Activated T-helper 2 cell treated with anti-CD3 and anti-CD28 coated beads, Interferon-gamma antibody, Interleukin-2, Interleukin-4, amounts not matched to agents 10 μg/mL and 5 μg/mL and 100 μg/mL, durations not matched to agents 14 hours and 24 hours and 36 hours (primary cell): ENCODE measurements at places on chromosomes 2 and 18. TPM values are rescaled to one million over a fixed set of nuclear protein-coding genes. Genes with fewer than 3 reads are reported as not detected.

DNA sequence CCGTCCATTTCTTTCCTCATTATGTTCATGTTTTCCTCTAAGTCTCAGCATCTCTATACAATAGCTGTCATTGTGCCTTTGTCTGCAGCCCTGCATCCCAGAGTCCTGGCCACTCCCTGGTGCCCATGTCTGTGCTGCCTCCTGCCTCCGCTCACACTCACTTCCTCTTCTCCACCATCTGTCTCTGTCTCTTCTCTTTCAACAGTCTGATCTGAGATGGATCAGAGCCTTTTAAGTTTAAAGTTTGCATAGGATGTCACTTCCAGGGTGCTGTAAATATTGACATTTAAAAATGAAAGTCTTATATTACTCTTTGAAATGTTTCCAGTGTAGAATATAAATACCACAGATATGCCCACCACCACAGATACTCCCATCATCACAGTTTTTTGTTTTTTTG lies 42.7 kb downstream of the UBE2F start:
- H3K27me3 ChIP-seq: no peaks in the 10 kb centered on the region
- no peak for DNase-seq
- peaks cover 78% of the 10 kb centered on the region for H3K36me3 ChIP-seq
- H3K4me3 ChIP-seq: peak overlapping the region; percentile 78

DNA sequence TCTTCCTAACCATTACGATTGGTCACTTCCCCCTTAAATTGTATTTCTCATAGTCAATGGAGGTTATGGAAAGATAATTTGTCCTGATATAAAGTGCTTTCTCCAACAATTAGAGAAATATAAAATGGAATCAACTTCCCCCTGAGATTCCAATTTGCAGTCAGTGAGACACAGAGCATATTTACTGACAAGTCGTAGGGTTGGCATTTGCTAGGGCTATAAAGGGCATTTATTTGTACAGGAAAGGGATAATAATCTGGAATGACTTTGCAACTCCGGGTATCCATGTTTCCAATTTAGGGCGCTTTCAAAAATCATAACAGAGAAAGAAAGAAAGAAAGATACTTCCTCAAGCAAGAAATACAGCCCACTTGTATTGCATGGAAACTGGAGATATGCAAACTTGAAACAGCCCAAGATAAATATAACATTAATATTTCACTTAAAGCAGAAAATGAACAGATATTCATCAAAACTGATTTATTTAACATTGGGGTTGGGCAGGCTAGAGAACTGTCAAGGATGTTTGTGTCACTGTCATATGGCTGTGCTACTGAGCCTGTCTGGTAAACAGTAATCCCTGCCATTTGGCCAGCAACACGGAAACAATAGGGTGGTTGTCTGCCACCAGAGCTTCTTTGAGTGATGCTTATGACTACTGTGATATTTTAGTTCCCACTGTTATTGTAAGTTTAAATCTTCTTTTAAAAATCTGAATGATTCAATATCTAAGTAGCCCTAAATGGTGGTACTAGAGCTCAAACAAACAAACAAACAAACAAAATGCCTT lies 621.8 kb downstream of the LRP1B start:
- no peak overlapping the region for H3K4me3 ChIP-seq
- H3K27me3 ChIP-seq: no peaks in the 10 kb centered on the region
- no peak for DNase-seq
- no peaks in the 10 kb centered on the region for H3K4me1 ChIP-seq

DNA sequence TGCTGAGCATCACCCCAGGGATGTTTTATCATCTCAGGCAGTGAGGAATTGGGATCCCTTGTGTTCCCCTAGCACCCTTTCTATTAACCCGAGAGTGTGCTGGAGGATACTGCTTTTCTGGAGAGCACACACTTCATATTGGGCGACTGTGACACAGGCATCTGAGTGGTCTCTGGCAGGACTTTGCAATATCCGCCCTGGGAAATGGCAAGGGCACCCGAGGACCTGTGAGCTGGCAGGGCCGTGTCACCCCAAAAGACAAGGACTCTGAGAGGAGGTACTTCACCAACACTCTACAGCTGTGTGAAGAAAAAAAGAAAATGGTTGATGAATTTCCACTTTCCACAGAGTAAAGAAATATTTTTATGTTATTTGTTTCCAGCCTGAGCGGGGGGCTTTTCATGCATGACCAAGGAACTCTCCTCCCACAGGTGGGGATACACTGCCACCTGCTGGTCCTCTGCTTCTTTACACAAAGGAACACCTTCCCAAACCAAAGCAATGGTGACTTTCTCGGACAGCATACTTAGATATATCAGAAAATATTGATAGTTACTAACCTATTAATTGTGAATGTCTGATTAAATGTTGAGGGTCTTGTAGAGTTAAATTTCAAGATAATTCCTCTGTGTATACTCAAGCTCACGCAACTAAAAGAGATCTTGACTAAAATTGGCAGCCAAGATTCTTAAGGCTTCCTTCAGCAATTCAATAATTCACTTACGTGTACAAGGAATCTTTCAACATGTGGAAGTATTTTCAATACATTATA lies 45.9 kb upstream of the REG3G start:
- no peak overlapping the region for H3K27ac ChIP-seq
- no peaks in the 10 kb centered on the region for H3K4me1 ChIP-seq
- H3K27me3 ChIP-seq: no peaks in the 10 kb centered on the region
- peak; percentile 8 for DNase-seq
- H3K4me3 ChIP-seq: no peak overlapping the region

GRCh38 chr2:121260370-121261154 lies 24.4 kb downstream of the TFCP2L1 start:
- no peak overlapping the region for H3K4me3 ChIP-seq
- DNase-seq: no peak
- no peaks in the 10 kb centered on the region for H3K36me3 ChIP-seq
- H3K27ac ChIP-seq: no peak overlapping the region

- no peak overlapping the region for H3K27ac ChIP-seq
- peaks cover 58% of the 10 kb centered on the region for H3K4me1 ChIP-seq
- peaks cover 79% of the 10 kb centered on the region for H3K36me3 ChIP-seq
- no peak for DNase-seq
- H3K4me3 ChIP-seq: peak overlapping the region; percentile 86
Measured at GRCh38 chr2:73987948-73988700, 3.4 kb downstream of the TET3 start.

DNA sequence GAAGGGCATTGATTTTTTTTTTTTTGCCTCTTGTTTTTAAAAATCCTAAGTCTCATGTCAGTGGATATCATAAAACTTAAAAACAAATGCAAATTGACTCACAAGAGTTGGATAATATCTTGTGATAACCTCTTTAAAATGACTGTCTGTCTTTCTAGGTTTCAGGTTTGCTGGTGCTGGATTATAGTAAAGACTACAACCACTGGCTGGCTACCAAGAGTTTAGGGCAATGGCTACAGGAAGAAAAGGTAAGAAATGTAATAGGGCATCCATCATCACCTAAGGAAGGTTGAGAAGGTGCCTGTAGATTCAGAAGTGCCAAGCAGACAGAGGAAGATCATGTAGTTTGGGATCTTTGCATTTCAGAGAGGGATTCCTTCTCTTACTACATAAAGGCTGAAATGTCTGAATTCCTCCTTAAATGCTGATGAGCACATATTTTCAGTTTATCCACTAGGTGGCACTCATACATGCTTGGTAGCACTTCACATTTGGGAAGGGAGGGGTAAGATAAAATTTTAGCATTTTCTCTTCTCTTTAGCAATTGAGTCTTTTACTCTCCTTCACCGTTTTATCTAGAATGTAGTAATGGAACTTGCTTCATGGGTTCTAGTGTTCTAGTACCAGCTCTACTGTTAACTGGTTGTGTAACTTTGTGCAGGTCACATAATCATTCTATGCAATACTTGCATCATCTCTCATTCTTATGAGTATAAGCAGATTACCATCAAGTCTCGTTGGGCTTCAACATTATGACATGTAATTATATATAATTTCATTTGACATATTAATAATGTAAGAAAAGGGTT lies 21.1 kb downstream of the CPS1 start:
- H3K27ac ChIP-seq: no peak overlapping the region
- H3K27me3 ChIP-seq: no peaks in the 10 kb centered on the region
- no peak overlapping the region for H3K4me3 ChIP-seq
- no peaks in the 10 kb centered on the region for H3K4me1 ChIP-seq
- no peak for DNase-seq

- peaks cover 2% of the 10 kb centered on the region for H3K36me3 ChIP-seq
- H3K4me3 ChIP-seq: no peak overlapping the region
- H3K4me1 ChIP-seq: peaks cover 34% of the 10 kb centered on the region
- no peak for DNase-seq
- no peak overlapping the region for H3K27ac ChIP-seq
Measured at GRCh38 chr2:37868866-37869265, 56.2 kb upstream of the RMDN2 start.

GRCh38 chr2:238653431-238654109 lies 194.3 kb upstream of the TWIST2 start:
- DNase-seq: no peak
- no peaks in the 10 kb centered on the region for H3K36me3 ChIP-seq
- no peak overlapping the region for H3K4me3 ChIP-seq

GRCh38 chr2:237509151-237509550 lies 22.1 kb downstream of the MLPH start:
- no peaks in the 10 kb centered on the region for H3K4me1 ChIP-seq
- H3K36me3 ChIP-seq: no peaks in the 10 kb centered on the region

- no peaks in the 10 kb centered on the region for H3K27me3 ChIP-seq
- no peak overlapping the region for H3K4me3 ChIP-seq
- no peaks in the 10 kb centered on the region for H3K4me1 ChIP-seq
- DNase-seq: no peak
- H3K27ac ChIP-seq: no peak overlapping the region
Measured at GRCh38 chr2:198546122-198546521, 741.7 kb downstream of the PLCL1 start.

- no peaks in the 10 kb centered on the region for H3K4me1 ChIP-seq
- H3K36me3 ChIP-seq: peaks cover 40% of the 10 kb centered on the region
Measured at GRCh38 chr2:74373221-74373676, 6.9 kb downstream of the DCTN1 start.

DNA sequence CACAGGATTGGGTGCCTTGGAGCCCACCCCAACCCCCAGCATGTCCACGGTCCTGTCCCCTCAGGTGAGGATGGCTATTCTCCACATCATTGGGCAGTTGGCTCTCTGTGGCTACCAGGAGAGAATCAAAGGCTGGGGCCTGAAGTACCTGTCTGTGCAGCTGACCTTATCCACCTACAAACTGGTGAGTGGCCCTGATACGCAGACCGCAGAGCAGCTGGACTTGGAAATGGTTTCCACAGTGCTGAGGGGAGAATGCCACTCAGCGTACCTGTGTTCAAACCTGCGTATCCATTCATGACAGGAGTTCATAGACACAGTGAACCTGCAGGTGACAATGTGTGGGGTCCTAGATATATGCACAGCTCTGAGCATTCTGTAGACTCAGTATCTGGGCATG lies 21.6 kb downstream of the MROH2A start:
- no peaks in the 10 kb centered on the region for H3K36me3 ChIP-seq
- no peaks in the 10 kb centered on the region for H3K27me3 ChIP-seq
- no peak overlapping the region for H3K4me3 ChIP-seq
- H3K27ac ChIP-seq: no peak overlapping the region

- DNase-seq: no peak
- H3K4me3 ChIP-seq: no peak overlapping the region
- H3K27ac ChIP-seq: no peak overlapping the region
- H3K27me3 ChIP-seq: no peaks in the 10 kb centered on the region
- H3K4me1 ChIP-seq: peaks cover 61% of the 10 kb centered on the region
- peaks cover 76% of the 10 kb centered on the region for H3K36me3 ChIP-seq
Measured at GRCh38 chr18:62369129-62369644, 44.1 kb downstream of the TNFRSF11A start.

DNA sequence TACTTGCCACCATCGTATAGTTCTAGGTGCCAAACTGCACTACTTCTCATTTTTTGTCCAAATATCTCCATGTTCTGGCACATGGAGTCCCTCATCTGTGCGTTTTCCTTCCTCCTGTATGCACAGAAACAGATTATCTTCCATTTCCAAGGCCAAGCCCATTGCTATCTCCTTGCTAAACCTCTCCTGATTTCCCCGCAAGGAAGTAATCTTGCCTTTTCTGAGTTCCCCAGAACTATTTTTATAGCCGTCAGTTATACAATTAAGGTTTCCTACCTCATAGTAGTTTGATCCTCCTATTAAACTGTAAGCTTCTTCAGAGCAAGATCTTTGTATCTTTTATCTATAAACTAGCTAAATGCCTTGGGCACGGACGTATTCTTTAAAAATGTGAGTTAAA lies 7.2 kb downstream of the DSG2 start:
- H3K36me3 ChIP-seq: no peaks in the 10 kb centered on the region
- H3K4me3 ChIP-seq: no peak overlapping the region
- DNase-seq: no peak

GRCh38 chr2:39660612-39661236 lies 5.0 kb upstream of the TMEM178A start:
- H3K36me3 ChIP-seq: no peaks in the 10 kb centered on the region
- H3K4me1 ChIP-seq: peaks cover 2% of the 10 kb centered on the region
- H3K4me3 ChIP-seq: no peak overlapping the region
- DNase-seq: no peak
- no peak overlapping the region for H3K27ac ChIP-seq

DNA sequence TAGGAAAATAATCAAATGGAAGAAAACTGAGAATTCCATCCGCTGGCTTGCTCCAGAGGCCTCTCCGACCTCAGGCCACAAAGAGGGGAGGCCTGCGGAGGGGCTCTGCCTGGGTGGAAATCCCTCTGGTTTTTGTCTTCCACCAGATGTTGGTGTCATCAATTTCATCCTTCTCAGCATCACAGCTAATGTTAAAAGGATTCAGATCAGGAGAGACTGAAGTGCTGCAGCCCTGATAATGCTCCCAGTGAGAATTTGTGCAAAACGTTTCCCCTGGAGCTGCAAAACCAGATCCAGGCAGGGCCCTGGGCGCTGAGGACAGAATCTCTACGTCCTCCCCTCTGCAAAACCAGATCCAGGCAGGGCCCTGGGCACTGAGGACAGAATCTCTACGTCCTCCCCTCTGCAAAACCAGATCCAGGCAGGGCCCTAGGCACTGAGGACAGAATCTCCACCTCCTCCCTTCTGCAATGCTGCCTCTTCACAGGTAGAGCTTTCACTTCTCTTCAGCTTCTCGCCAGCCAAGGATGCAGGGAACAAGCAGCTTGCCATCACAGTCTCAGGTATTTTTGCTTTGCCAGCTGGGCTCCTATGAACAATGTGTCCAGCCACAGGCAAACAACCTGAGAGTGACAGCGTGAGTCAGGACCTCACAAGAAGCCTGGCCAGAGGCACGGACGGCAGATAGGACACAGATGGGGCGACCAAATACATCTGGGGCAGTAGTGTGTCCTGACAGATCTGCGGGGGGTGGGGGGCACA lies 81.2 kb downstream of the TMEM18 start:
- peaks cover 7% of the 10 kb centered on the region for H3K27me3 ChIP-seq
- no peaks in the 10 kb centered on the region for H3K4me1 ChIP-seq
- no peak for DNase-seq
- no peak overlapping the region for H3K27ac ChIP-seq

Gene IGFBP5
- total RNA-seq: not detected in 2 replicates

Gene FHL2
- total RNA-seq: 5.3 and 5.6 TPM in 2 replicates

Gene TBR1
- 0.02 TPM in 1 of 2 replicates, not detected in the other for total RNA-seq

Gene HOXD13
- total RNA-seq: not detected in 2 replicates

Gene MAB21L4
- not detected in 2 replicates for total RNA-seq

Gene MYOM1
- 0.62 and 2.4 TPM in 2 replicates for total RNA-seq

Gene RPRD1A
- total RNA-seq: 23.4 and 24.1 TPM in 2 replicates

Gene CHAC2
- total RNA-seq: 22.4 and 25.3 TPM in 2 replicates

Gene CDCA7
- total RNA-seq: 128 and 129 TPM in 2 replicates

Gene TMEM17
- 0.23 TPM in 1 of 2 replicates, not detected in the other for total RNA-seq

Gene HTR2B
- total RNA-seq: not detected in 2 replicates

Gene MSTN
- total RNA-seq: not detected in 2 replicates

Gene ASAP2
- total RNA-seq: 0.74 and 0.96 TPM in 2 replicates

Gene FSHR
- not detected in 2 replicates for total RNA-seq

Gene COMMD1
- 27.5 and 29.1 TPM in 2 replicates for total RNA-seq

Gene GALNT14
- total RNA-seq: 0.50 and 0.90 TPM in 2 replicates
